Naive thymus-derived CD8-positive, alpha-beta T cell (primary cell): ENCODE measurements at places on chromosomes 6 and 20.

DNA sequence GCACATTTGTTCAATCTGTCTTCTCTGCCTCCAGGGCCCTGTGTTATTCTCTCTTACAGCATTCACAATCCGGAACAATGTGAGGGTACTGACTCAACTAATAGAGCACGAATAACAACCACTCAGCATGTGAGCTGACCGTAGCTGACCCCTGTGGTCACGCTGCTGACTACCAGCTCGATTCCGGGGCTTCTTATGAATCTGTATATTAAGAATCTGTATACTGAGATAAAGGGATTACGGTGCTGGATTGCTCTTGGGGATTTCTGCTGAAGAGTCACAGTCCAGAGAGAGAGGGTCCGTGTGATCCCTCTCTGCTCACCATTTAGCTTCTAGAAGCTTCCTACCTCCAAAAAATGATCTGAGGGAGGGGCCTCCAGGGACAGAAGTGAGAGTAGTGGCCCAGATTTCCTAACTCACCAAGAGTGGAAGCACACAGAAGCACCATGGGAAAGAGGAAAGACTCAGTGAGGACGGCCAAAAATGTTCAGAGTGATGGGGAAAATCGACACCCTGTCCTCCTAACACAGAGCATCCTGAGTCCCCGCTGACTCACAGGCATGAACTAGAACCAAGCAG lies 156.2 kb downstream of the THBS2 start:
- DNase-seq, result no peak

GRCh38 chr20:48300529-48300928 lies 515.2 kb upstream of the SULF2 start:
- DNase-seq, result no peak

- DNase-seq, result no peak
These were observed 391.6 kb downstream of the ADGRB3 start for GRCh38 chr6:69026715-69027114.

- no peak for DNase-seq
These were observed 106.5 kb downstream of the ATP9A start for GRCh38 chr20:51661609-51662178.

DNA sequence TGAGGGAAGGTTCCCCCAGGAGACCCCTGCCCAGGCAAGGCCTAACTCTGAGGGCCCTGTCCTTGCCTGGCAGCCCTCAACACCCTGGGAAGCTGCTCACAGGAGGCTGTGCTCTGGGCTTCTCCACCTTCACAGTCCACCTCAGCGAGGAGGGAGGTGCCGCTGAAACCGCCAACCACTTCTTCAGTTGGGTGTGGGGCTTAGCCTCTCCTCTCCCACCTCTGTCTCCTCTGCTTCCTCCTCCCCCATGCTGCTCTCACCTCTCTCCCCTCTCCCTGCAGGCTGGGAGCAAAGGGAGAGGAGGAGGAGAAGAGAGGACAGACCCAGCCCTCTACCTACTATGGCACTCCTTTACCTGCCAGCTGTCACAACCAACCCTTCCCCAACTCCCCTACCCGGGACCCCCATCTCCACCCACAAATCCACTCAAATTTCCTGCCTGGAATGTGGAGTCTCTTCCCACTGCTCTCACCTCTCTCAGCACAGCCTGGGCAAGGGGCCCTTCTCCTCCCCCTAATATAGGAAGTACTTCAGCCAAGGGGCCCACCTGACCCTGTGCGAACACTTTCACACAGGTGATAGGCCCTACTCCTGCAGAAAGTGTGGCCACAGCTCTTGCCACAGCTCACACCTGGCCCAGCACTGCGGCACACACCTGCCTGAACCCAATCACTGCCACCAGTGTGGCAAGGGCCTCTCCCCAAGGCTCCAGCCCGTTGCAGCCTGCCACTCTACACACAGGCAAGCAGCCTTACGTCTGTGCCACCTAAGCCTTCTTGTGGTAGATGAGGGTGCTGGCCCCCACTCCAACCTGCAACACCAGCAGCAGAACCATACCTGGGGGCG lies 7.2 kb downstream of the RING1 start:
- no peak for DNase-seq

GRCh38 chr6:16543521-16543920 lies 217.7 kb downstream of the ATXN1 start:
- no peak for DNase-seq

DNA sequence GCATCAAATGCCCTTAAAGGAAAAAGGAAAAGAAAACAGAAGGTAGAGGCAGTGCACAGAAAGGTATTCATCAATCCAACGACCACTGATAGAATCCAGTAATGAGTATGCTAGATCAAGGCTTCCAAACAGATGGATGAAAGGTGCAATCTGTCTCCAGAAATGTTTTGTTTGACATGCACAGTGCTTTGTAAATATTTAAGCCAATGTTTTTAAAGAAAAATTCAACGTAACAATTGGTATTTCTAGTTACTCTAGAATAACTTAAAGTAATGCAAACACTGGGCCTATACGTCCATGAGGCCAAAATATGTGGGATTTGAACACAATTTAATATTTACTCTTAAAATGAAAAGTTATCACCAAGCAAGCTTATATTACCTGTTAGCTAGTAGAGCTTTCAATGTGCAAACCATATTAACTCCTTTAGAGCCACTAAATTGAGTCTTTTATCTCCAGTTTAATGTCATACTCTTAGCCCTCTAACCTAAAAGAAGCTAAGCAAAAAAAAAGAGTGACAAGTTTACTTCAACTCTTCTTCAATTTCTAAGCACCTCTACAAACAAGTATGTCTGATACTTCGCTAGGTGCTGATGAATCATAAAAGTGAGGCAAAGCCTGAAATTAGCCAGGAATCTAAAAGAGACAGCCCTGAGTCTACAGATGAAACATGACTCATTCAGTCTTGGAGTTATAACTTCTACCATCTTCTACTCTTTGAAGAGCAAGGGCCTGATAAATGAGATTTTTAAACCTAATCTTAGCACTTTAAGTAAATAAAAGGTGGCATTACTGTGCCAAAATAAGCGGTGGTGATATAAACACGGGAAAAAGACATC lies 169.8 kb downstream of the PTPRK start:
- DNase-seq, result no peak

DNA sequence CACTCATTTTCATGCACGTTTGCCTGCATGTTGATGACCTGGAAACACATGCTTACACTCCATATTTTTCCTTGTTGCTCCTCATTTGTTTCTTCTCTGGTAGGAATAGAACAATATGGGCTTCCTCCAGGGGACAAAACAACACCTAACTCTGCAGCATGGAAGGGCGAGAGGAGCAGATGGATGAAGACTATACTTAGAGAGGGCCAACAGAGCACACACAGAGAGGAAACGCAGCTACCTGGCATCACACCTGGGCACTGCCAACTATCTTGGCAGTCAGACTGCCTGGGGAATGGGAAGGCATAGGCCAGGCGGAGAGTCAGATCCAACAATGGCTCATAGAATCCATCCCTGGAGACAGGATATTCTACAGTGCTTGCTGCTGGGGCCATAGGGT lies 290.9 kb downstream of the CD83 start:
- DNase-seq, result no peak

DNA sequence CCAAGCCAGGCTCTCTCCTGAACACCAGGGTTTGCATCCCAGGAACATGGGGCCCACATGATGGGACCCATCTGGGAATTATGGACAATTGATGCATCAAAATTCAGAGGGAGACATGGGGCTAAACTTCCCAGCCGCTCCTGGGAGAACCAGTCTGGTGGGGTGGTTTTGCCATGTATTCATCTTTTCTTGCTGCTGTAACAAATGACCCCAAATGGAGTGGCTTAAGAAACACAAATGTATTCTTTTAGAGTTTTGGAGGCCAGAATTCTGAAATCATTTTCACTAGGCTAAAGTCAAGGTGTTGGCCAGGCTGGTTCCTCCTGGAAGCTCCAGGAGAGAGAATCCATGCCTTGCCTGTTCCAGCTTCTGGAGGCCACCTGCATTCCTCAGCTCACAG lies 6.5 kb downstream of the SLC13A3 start:
- DNase-seq, result no peak

DNA sequence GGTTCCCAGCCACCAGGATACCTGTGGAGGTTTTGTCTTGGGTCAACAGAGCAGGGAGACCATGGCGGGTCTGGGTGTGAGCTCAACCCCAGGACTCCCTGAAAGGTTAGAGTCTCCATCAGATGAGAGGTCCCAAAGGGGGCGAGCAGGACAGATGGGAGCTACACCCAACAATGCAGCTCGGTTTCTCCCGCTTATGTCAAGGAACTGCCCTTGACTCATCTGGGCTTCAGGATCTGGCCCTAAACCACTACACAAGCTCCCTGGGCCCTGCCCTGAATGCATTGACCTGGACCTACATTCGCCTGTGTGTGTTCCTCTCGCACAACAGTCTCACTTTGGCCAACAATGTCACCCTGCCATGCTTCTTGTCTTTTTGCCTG lies 57.6 kb upstream of the SYNDIG1 start:
- no peak for DNase-seq

DNA sequence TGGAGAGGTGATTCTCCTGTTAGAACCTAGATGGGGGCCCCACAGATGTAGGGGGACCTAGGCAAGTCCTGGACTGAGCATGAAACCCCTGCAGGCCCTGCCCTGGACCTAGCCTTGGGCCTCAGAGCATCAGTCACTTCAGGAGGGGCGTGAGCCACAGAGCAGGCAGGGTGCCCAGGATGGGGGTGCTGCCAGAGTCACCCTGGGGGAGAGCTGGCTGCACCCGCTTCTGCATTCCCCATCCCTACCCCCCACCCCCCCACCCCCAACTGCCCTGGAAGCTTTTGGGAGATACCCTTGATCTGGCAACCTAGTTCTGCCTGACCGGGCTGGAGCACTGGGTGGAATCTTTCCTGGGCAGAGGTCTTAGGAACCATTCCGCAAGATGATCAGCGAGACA lies 125.6 kb downstream of the GRM4 start:
- DNase-seq, result no peak

- DNase-seq, result no peak
These were observed 150.6 kb downstream of the NFATC2 start for GRCh38 chr20:51391926-51392325.

- no peak for DNase-seq
These were observed 39.7 kb upstream of the TMEM170B start for GRCh38 chr6:11497881-11498280.
